ENCODE measurements at places on chromosomes 3 and 15.
A peak's percentile ranks its signal among the peaks of the same experiment; 100 is the strongest.

- DNase-seq: no peak
These were observed 289.5 kb upstream of the TRIM42 start for GRCh38 chr3:140388202-140388922.

DNA sequence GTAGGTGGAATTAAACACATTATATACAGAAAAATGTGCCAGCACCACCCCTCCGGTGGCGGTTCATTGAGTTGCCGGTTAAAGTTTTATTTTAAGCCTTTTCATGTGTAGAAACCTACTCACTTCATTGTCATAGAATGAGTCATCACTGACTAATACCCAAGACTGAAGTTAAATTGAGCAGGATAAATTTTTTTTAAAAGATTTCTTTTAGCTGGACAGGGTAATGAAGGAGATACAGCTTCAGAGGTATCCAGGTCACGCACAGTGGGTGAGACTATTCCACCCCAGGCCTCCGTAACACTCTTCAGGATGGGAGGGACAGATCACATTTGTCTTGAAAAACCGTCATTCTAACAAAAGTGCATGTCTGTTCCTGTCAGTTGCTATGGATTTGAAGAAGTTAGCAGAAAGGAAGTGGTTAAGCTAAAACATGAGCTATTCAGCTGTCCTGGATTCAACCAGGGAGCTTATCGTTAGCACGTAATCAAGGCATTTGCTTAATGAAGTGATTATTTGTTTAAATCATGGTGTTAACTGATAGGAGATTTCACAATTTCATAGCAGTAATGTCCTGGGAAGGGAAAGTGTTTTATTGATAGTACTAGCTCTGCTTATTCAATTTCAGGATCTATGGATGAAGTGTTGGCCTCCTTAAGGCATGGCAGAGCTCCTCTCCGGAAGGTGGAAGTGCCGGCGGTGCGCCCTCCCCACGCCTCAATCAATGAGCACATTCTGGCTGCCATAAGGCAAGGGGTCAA, 23.4 kb downstream of the WHAMM start:
- DNase-seq: peak; percentile 52

- no peak for DNase-seq
These were observed 35.5 kb upstream of the ATP1B3 start for GRCh38 chr3:141840737-141841544.

- no peak for DNase-seq
These were observed 44.9 kb upstream of the SLC6A6 start for GRCh38 chr3:14357463-14357862.

DNA sequence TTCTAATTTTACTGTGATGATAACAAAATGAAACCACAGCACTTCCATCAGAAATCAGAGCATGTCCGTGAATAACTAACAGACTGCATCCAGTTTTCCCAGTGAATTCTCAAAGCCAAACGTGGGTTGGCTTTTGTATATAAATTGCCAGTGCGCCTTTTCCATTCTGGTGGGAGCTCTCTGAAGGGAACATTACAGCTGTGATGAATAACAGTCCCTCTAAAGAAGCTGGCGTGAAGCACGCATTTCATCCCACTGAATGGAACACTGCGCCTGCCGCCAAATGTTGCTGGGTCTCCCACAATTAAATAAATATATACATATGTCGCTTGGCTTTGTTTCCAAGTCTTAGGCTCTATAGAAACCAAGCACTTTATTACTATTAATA, 113.0 kb upstream of the PFN2 start:
- no peak for DNase-seq

DNA sequence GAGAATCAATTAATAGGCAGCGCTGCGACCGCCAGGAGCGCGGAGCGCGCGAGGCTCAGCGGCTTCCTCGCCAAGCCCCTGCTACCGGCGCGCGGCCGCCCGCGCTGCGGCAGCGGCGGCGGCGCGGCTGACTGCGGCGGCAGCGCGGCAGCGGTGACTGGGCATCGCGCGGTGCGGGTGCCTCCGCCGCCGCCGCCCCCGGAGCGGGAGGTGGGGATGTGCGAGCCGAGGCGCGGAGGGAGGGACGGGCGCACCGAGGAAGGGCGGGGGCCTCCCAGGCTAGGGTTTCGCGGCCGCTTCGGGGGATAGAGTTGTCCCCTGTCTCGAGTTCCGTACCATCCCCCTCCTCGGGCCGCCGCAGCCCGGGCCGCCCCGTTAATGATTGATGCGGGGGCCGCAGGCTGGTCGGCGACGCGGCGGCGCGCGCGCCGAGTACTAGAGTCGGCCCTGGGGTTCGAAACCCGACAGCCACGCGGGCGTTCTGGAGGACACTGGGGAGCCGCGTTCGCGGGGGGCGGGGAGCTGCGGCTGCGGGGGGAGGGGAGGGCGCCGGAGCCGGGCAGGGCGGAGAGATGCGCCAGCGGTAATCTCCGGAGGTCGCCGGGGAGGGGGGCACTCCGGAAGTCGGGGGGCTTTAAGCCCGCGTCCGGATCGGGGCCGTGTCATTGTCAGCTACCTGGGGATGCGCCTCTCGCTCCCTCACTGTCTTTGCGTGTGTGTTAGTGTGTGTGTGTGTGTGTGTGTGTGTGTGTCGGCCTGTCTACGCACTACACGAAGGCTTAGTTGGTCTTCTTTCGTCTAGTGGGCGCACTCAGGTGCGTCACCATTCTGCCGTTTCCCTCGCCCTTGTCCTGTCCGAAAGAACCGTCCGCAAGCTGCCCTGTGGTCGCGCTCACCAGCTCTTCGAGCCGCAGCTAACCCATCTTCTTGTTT, at the start of gene PAQR9:
Gene PAQR9 (minus strand): TSS at position 159 of the 933 bp plus-strand sequence. CDS start 338 bp downstream, outside the sequence.
- DNase-seq: no peak

DNA sequence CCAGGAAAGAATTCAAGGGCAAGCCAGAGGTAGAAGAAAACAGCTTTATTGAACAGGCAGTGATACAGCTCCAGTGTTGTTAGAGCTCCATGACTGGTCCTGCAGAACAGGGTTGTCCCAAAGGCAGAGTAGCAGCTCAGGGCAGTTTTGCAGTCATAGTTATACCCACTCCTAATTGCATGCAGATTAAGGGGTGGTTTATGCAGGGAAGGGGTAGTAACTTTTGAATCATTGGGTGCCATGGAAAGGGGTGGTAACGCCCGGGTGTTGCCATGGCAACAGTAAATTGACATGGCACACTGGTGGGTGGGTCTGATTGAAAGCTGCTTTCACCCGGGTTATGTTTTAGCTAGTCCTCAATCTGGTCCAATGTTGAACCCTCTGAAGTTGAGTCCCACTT, 9.7 kb upstream of the RAB6B start:
- no peak for DNase-seq

DNA sequence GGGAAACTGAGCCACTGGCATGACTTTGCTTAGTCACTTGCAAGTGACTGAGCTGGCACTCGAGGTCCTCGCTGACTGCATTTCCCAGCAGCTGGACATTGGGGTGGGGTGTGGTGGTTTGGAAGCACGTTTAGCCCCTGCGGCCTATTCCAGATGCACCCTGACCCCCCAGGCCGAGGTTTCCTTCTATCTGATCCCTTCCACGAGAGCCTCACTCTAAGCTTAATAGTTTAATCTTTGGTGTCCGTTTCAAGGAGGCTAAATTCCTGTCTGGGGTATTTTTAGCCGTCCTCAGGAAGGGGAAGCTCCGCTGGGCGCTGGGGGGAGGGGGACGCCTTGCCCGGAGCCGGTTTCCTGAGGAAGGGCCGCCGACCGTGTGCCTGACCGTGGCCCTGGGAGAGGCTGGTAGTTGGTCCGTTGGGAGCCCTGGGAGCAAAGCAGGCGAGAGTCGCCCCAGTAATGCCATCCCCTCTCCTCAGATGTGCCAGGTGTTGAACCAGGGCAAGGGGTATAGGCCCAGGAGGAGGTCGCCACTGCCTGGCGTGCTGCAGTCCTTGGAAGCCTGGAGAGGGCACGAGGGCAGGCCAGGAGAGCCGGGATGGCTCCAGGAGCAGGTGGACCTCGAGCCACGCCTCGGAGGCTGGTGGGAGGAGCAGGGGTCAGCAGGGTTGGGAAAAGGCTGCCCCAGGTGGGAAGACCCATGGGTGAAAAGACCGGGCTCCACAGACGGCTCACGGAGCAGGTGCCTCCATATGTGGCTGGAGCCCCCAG, 37.2 kb downstream of the IDH2 start:
- DNase-seq: no peak

DNA sequence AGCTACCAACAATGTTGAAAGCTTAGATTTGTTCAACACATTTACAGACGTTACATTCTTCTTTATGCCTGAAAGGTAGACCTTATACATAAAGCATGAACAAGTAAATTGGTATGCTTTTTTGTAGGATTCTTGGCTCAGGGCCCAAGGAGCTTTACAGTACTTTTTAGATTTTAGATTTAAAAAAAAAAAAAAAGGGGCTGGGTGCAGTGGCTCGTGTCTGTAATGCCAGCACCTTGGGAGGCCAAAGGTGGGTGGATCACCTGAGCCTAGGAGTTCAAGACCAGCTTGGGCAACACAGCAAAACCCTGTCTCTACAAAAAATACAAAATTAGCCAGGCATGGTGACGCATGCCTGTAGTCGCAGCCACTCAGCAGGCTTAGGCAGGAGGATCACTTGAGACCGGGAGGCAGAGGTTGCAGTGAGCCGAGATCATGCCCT, 39.7 kb downstream of the MEF2A start:
- no peak for DNase-seq

- no peak for DNase-seq
These were observed 188.3 kb downstream of the ECT2 start for GRCh38 chr3:172938788-172939187.

GRCh38 chr15:67747921-67748320, 77.4 kb upstream of the SKOR1 start:
- DNase-seq: no peak

GRCh38 chr3:139561959-139562676, 22.6 kb upstream of the RBP1 start:
- DNase-seq: no peak

- DNase-seq: no peak
These were observed 40.0 kb downstream of the MAP4 start for GRCh38 chr3:47976135-47976732.

- DNase-seq: no peak
These were observed 1.5 kb upstream of the SPSB4 start for GRCh38 chr3:141049681-141050080.

GRCh38 chr15:84840741-84841429, 23.7 kb downstream of the ALPK3 start:
- no peak for DNase-seq

All from stimulated activated naive B cell treated with anti-CD40 and anti-IgM and Interleukin-4, amounts not matched to agents 10 μg/mL and 1 μg/mL and 100 μg/mL, for 72 hours (primary cell).